ENCODE measurements at places on chromosomes 6 and 20. TPM values are rescaled to one million over a fixed set of nuclear protein-coding genes. Genes with fewer than 3 reads are reported as not detected.

DNA sequence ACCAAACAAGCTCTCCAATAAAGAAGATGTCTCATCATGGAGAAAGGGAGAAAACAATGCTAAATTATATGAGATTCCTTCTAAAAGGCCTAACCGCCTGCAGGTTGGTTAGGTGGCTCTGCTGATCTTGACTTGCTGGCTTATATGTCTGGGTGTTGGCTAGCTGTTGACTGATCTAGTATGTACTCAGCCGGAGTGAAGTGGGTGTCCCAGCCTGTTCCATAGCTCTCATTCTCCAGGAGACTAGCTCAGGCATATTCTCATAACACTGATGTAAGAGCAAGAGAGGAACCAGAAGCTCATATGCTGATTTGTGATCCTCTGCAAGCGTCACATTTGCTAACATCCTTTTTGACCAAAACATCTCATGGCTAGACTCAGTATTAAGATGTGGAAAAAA, 473.0 kb downstream of the BMP2 start:
- no peak for DNase-seq

Gene SRSF12
- 0.44 TPM for total RNA-seq

DNA sequence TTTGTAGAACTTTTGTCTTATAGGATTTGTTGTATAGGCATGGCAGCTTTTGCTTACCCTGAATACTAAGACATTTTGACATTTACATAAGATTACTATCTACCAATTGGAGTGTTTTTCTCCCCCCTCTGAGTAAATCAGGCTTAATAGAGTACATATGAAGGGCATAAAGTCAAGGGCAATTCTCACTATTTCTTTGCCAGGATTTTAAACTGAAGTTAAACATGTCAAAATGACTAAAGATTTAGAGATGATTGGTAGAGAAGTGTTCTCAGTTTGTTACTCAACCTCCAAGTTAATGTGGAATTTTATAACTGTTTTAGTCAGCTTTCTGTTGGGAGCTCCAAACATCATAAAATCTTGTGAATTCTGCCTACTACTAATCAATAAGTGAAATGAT, 157.8 kb downstream of the CDKAL1 start:
- no peak for DNase-seq

DNA sequence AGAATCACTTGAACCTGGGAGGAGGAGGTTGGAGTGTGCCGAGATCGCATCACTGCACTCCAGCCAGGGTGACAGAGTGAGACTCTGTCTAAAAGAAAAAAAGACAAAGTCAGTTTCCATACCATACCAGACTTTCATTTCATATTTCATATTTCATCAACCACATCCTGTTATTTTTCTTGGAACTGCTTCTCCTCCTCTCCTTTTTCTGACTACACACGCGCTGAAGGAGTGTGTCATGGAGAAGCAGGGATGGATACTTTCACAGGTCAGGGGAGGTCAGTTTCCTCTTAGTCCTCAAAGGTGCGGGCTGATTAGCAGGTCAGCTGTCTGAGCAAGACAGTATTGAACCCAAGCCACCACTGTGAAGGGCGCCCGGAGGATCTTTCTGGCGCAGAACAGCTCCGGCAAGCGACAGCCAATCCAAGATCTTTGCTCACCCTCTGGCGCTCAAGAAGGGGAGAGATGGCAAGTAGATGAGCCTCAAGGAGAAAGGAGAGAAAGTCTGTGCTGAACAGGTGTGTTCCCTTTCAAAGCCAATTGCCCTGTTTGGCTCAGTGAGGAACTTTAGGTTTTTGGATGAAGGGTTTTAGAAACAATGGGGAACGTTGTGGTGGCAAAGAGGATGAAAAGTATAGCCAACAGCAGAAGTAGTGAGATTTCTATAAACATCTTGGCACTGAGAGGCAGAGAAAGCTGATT, 18.9 kb upstream of the SYNJ2 start:
- no peak for DNase-seq

DNA sequence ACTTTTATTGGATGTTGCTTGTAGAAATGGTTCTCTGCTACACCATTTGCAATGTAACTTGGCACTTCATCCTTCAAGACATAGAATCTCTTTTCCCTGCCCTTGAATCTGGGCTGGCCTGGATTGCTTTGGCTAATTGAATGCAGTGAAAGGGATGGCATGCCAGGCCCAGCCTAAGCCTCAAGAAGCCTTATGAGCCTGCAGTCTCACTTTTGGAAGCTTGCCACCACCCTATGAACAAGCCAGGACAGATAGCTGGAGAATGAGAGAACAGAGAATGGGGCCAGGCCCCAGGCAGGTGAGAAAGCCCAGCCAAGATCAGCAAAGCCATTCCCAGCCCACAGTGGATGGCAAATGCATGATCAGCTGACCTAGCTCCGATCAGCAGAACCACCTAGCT, 350.7 kb upstream of the RNF24 start:
- DNase-seq = no peak

Gene SLC22A16
- not detected for total RNA-seq

Gene EDN1
- 376 TPM for total RNA-seq

Gene VNN1
- total RNA-seq = 0.19 TPM

- no peak for DNase-seq
Observed at GRCh38 chr6:50330347-50330746, 280.6 kb upstream of the DEFB112 start.

DNA sequence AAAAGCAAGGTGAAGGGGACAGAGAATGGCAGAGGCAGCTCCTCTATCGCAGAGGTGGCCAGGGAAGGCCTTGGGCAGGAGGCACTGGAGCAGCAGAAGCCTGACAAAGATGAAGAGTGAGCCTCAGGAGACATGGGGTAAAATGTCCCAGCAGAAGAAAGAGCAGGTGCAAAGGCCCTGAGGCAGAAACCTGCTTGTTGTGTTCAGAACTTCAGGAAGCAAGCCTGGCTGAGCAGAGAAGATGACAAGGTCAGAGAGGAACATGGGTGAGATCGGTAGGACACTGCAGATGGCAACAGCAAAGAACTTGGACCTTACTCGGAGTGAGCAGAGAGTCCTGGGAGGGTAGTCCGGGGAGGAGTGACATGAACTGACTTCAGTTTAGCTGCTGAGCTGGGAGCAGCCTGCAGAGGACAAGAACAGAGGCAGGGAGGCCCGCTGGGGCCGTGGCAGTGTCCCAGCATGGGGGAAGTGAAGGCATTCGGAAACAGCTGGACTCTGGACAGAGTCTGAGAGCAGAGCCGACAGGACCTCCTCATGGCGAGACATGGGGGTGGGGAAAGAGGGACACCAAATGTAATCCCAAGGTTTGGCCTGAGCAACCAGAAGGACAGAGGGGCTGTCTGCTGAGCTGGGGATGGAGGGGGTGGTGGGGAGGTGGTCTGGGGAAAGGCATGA, 106.3 kb downstream of the PREX1 start:
- DNase-seq = no peak

- no peak for DNase-seq
Observed at GRCh38 chr6:44430326-44430725, 42.8 kb downstream of the CDC5L start.

GRCh38 chr6:108193131-108193530, 27.3 kb downstream of the NR2E1 start:
- DNase-seq = no peak

GRCh38 chr6:5684320-5685053, 322.2 kb downstream of the NRN1 start:
- DNase-seq = no peak

Gene CYB5R4
- 9.3 TPM for total RNA-seq

Gene SRMS
- total RNA-seq = not detected

Gene SLC2A10
- 20.6 TPM for total RNA-seq

DNA sequence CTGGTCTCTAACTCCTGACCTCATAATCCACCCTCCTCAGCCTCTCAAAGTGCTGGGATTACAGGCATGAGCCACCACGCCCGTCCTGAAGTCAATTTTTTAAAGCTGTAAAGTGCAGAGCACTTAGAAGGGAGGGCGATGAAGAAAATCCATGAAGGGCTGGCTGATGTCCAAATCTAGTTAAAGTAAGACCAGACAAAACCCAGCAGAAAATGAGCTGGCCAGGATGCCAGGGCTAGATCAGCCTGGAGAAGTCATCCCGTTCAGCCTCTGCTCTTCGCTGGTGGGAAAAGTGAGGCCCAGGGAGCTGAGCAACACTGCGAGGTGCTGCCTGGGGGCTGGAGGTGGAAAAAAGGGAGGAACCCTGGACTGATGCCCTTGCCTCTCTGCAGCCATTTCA, 3.1 kb downstream of the BPIFB4 start:
- DNase-seq = no peak

Gene FIG4
- 18.9 TPM for total RNA-seq

Gene TMEM200A
- 9.3 TPM for total RNA-seq

GRCh38 chr20:60822699-60823607, 429.1 kb upstream of the CDH4 start:
- no peak for DNase-seq

DNA sequence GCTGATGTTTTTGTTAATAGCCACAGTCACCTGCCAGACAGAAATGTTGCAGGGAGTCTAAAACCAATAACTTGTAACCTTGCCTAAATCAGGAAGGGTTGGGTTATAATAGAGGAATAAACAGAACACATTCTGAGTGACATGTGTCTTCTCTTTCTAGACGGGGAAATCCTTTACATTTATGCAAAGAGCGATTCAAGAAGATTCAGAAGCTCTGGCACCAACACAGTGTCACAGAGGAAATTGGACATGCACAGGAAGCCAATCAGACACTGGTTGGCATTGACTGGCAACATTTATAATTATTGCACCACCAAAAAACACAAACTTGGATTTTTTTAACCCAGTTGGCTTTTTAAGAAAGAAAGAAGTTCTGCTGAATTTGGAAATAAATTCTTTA, 31.5 kb downstream of the PRPH2 start:
- DNase-seq = no peak

- no peak for DNase-seq
Observed at GRCh38 chr6:148203970-148204369, 138.7 kb upstream of the SASH1 start.

- no peak for DNase-seq
Observed at GRCh38 chr6:135226537-135226936, 45.4 kb downstream of the MYB start.

DNA sequence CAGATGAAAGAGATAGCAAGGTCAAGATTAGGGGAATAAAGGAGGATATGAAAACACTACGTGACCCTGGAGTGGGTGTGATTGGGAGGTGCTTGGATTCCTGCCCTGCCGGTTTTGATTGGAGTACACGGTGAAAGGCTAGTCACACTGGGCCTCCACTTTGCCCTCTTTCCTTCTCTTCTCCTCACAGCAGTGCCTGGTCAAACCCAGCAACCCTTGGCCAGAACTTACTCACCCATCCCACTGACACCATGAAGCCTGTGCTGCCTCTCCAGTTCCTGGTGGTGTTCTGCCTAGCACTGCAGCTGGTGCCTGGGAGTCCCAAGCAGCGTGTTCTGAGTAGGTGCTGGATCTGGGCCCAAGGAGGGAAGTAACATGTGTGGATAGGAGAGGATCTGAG, at the start of gene WFDC13:
Gene WFDC13, plus strand, starts transcription at position 166 of the 400 bp plus-strand sequence. Its CDS starts 86 bp downstream, at position 252.
- no peak for DNase-seq

GRCh38 chr20:56925831-56926170, 296.7 kb downstream of the TFAP2C start:
- DNase-seq = no peak

Gene SLC17A1
- total RNA-seq = not detected

DNA sequence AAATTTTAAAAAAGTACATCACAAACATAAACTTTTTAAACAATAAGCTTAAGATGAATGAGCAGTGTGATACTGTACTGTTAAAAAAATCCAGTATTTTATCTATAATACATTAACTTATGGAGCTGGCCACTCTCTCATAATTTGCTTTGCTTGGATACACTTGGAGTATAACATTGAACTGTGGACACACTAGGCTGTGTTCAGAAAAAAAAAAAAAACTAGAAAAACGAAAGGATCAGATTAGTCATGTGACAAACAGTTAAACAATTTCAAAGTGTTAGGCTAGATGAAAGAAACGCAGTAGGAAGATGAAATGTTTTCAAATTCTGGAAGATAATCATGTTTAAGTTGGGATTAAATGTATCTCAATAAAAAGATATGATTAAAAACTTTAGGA, 220.0 kb downstream of the GRIK2 start:
- no peak for DNase-seq

- DNase-seq = no peak
Observed at GRCh38 chr20:24403406-24403805, 66.0 kb upstream of the SYNDIG1 start.

- no peak for DNase-seq
Observed at GRCh38 chr6:39225543-39225942, 3.7 kb downstream of the KCNK5 start.

- DNase-seq = peak; percentile 60
Observed at GRCh38 chr20:561437-562231, 18.0 kb upstream of the CSNK2A1 start.

Gene MEP1A
- not detected for total RNA-seq

Gene MOXD1
- total RNA-seq = 7.5 TPM

Gene HIVEP1
- total RNA-seq = 27.3 TPM

DNA sequence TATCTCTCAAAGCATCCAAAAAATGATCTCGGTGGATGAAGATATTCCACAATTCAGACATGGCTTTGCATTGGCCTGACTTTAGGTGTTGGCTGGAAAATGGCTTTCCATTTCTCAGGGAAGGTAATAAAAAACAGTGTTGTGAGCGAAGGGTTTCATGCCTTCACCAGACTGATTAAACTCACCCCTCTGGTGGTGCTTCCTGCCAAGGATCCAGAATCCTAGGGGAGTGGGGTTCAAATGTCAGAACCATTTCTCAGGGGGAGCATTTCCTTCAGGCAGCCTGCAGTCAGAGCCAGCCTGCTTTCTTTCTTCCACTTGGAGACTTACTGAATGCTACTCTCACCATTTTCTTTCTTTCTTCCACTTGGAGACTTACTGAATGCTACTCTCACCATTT, 45.7 kb upstream of the SMIM28 start:
- no peak for DNase-seq

DNA sequence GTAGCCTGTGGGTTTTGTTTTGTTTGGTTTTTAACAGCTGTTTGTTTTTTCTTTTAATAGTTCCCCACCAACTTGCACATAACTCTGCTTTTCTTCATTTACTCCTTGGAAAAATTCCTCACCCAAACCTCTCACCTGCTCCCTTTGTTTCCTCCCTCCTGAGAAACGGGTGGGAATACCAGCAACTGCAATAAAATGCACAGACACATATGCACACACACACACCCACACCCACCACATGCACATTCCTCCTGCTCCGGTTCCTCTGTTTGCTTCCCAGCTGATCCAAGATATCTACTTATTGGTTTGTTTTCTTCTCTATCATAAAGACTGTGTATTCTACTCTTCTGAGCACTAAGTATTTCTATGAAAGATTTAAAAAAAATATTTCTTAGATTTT, 161.1 kb upstream of the EPHA7 start:
- no peak for DNase-seq

GRCh38 chr6:8865451-8865850, 430.1 kb upstream of the SLC35B3 start:
- no peak for DNase-seq

- DNase-seq = no peak
Observed at GRCh38 chr6:11093376-11093625, 333 bp upstream of the SMIM13 start.

- no peak for DNase-seq
Observed at GRCh38 chr6:3341467-3341866, 82.7 kb downstream of the PSMG4 start.

DNA sequence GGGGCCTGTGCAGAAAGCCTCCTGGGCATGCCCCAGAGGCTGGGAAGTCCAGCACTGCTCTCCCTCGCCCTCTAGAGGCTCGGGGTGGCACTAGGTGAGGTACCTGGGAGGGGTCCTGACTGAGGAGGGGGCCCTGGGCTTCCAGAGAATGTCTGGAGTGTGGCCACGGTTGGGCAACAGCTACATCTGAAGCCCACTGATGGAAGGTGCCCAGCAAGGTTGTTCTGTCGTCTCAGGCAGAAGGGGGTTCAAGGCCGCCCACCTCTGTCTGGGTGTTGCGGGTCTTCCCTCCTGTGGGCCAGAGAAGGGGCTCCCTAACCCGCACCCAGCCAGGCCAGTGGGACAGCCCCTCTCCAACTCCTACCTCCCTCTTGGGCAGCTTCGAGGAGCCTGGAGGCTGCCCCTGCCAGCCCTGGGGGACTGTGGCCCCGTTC, 11.4 kb upstream of the VEGFA start:
- DNase-seq = no peak

Data from glomerular endothelial cell (primary cell).